ENCODE measurements at places on chromosomes 1 and 21. TPM values are rescaled to one million over a fixed set of nuclear protein-coding genes. Genes with fewer than 3 reads are reported as not detected.

OR2T5 gene
- total RNA-seq, result not detected

HAO2 gene
- total RNA-seq, result not detected

LRRC3 gene
- 2.7 TPM for total RNA-seq

DISC1 gene
- total RNA-seq, result 3.4 TPM

TMEM240 gene
- 0.91 TPM for total RNA-seq

PADI6 gene
- not detected for total RNA-seq

FCER1G gene
- total RNA-seq, result 16.0 TPM

SPRR2A gene
- total RNA-seq, result not detected

CA14 gene
- 0.22 TPM for total RNA-seq

HMGCS2 gene
- 374 TPM for total RNA-seq

TMCO4 gene
- total RNA-seq, result 26.9 TPM

PIK3C2B gene
- 67.6 TPM for total RNA-seq

S100A2 gene
- 1.0 TPM for total RNA-seq

DNA sequence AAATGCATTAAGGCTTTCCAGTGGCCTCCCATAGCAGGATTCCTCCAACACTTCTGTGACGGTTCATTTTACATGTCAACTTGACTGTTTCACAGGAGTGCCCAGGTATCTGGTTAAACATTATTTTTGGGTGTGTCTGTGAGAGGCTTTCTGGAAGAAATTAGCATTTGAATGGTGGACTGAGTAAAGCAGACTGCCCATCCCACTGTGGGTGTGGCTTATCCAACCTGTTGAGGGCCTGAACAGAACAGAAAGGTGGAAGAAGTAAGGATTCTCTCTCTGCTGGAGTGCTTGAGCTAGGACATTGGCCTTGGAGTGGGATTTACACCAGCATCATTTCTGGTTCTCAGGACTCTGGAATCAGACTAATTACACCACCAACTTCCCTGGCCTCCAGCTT is 85.6 kb downstream of the RGS7 start:
- DNase-seq, result peak; percentile 60
- no peak overlapping the region for H3K4me3 ChIP-seq
- no peak overlapping the region for H3K27ac ChIP-seq
- no peaks in the 10 kb centered on the region for H3K36me3 ChIP-seq

- no peak overlapping the region for H3K27ac ChIP-seq
- no peaks in the 10 kb centered on the region for H3K36me3 ChIP-seq
- H3K4me1 ChIP-seq, result peaks cover 3% of the 10 kb centered on the region
- no peak overlapping the region for H3K4me3 ChIP-seq
- DNase-seq, result no peak
These were observed 6.7 kb upstream of the CHD1L start for GRCh38 chr1:147235822-147236221.

GRCh38 chr1:84569216-84569615 is 5.0 kb downstream of the CTBS start:
- no peak overlapping the region for H3K4me3 ChIP-seq
- H3K27ac ChIP-seq, result no peak overlapping the region
- H3K36me3 ChIP-seq, result no peaks in the 10 kb centered on the region

GRCh38 chr1:9874959-9875635 is 35.0 kb downstream of the CTNNBIP1 start:
- no peaks in the 10 kb centered on the region for H3K27me3 ChIP-seq
- no peaks in the 10 kb centered on the region for H3K36me3 ChIP-seq
- H3K27ac ChIP-seq, result no peak overlapping the region
- H3K4me1 ChIP-seq, result no peaks in the 10 kb centered on the region

GRCh38 chr1:86912281-86912900 is 1.5 kb downstream of the SELENOF start:
- DNase-seq, result no peak
- H3K4me1 ChIP-seq, result no peaks in the 10 kb centered on the region
- H3K4me3 ChIP-seq, result peak overlapping the region; percentile 55
- no peak overlapping the region for H3K27ac ChIP-seq
- H3K27me3 ChIP-seq, result no peaks in the 10 kb centered on the region

DNA sequence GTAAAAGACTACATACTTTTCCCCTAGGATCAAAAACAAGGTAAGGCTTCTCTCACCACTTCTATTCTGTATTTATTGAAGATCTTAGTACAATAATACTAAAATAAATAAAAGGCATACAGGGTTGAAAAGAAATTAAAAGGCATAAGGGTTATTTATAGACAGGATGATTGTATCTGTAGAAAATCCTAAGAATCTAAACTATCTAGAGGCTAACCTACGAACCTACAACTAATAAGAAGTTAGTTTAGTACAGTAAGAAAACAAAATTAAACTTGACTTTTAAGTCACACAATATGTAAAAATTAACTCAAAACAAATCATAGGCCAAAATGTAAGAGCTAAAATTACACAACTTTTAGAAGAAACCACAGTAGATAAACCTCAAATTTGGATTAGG is 50.4 kb upstream of the ADAM30 start:
- H3K27me3 ChIP-seq, result no peaks in the 10 kb centered on the region
- peaks cover 3% of the 10 kb centered on the region for H3K36me3 ChIP-seq
- no peak for DNase-seq
- no peaks in the 10 kb centered on the region for H3K4me1 ChIP-seq
- H3K27ac ChIP-seq, result no peak overlapping the region
- no peak overlapping the region for H3K4me3 ChIP-seq

- H3K36me3 ChIP-seq, result no peaks in the 10 kb centered on the region
- peak overlapping the region; percentile 25 for H3K27ac ChIP-seq
- DNase-seq, result no peak
- H3K27me3 ChIP-seq, result no peaks in the 10 kb centered on the region
These were observed 145.0 kb downstream of the DHRS3 start for GRCh38 chr1:12472798-12473551.

DNA sequence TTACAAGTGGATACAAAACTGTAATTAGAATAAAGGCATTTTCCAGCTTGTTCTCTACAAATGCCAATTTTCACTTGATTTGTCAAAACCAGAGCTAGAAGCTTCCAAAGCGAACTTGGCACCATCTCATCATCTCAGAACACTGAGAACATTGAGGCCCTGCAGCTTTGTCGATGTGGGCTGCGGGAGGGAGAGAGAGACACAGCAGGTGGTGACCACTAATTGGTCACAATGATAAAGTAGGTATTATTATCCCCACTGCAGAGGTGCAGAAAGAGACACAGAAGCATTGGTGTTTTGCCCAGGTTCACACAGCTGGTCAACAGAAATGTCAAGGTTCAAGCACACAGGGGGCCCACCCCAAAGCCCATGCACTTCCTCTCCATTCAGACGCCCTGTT is 72.2 kb upstream of the KRTAP19-8 start:
- DNase-seq, result no peak
- H3K36me3 ChIP-seq, result no peaks in the 10 kb centered on the region
- H3K4me3 ChIP-seq, result no peak overlapping the region
- H3K27ac ChIP-seq, result no peak overlapping the region
- no peaks in the 10 kb centered on the region for H3K27me3 ChIP-seq

- H3K27ac ChIP-seq, result no peak overlapping the region
- no peak overlapping the region for H3K4me3 ChIP-seq
- H3K4me1 ChIP-seq, result no peaks in the 10 kb centered on the region
- no peaks in the 10 kb centered on the region for H3K36me3 ChIP-seq
- no peak for DNase-seq
These were observed 54.4 kb upstream of the AJAP1 start for GRCh38 chr1:4599951-4600481.

GRCh38 chr21:25961042-25961441 is 209.5 kb downstream of the APP start:
- DNase-seq, result no peak
- H3K4me3 ChIP-seq, result no peak overlapping the region
- no peak overlapping the region for H3K27ac ChIP-seq
- H3K36me3 ChIP-seq, result no peaks in the 10 kb centered on the region
- no peaks in the 10 kb centered on the region for H3K4me1 ChIP-seq

DNA sequence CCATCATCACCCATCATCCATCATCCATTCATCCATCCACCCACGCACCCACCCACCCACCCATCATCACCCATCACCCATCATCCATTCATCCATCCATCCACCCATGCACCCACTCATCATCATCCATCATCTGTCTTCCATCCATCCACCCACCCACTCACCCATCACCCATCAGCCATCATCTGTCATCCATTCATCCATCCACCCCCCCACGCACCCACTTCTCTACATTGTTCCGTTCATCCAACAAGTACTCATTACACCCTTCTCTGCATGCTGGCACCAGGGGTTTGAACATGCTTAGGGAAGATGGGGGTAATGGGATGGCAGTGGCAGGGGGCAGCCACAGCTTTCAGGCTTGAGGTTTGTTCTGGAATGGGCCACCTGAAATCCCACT is 82.1 kb downstream of the ADARB1 start:
- H3K4me3 ChIP-seq, result no peak overlapping the region
- H3K27me3 ChIP-seq, result no peaks in the 10 kb centered on the region
- DNase-seq, result peak; percentile 1
- no peaks in the 10 kb centered on the region for H3K36me3 ChIP-seq
- H3K4me1 ChIP-seq, result no peaks in the 10 kb centered on the region

- H3K27me3 ChIP-seq, result no peaks in the 10 kb centered on the region
- H3K4me3 ChIP-seq, result no peak overlapping the region
- no peaks in the 10 kb centered on the region for H3K36me3 ChIP-seq
- no peak for DNase-seq
- H3K27ac ChIP-seq, result no peak overlapping the region
- H3K4me1 ChIP-seq, result no peaks in the 10 kb centered on the region
These were observed 52.9 kb downstream of the LRRC8D start for GRCh38 chr1:89873770-89874169.

GRCh38 chr1:53475664-53476063 is 16.5 kb downstream of the DMRTB1 start:
- H3K27ac ChIP-seq, result no peak overlapping the region
- no peaks in the 10 kb centered on the region for H3K27me3 ChIP-seq
- no peaks in the 10 kb centered on the region for H3K4me1 ChIP-seq
- H3K36me3 ChIP-seq, result no peaks in the 10 kb centered on the region

- no peaks in the 10 kb centered on the region for H3K27me3 ChIP-seq
- no peak overlapping the region for H3K27ac ChIP-seq
- DNase-seq, result no peak
- no peaks in the 10 kb centered on the region for H3K36me3 ChIP-seq
- no peak overlapping the region for H3K4me3 ChIP-seq
These were observed 34.6 kb upstream of the FHAD1 start for GRCh38 chr1:15212216-15212953.

All from colonic mucosa (tissue), 4 donors.